ENCODE measurements at places on chromosomes 6 and 20.

DNA sequence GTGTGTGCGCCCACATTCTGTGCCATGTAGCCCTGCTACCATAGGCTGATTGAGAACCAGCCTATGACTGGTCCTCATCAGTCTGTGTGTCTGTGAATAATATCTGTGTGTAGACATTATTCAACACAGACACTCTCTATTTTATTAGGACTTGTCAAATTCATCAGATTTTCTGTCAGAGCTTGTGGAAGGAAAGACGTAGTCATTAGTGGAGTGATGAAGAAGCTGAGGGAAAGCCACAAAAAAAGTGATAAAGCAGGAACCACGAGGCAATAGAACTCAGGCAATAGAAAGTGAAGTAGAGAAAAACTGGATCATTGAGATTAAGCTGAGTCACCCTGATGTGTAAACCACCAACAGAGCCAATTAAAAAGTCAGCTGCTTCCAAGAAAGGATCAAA lies 122.2 kb upstream of the MARCKS start:
- DNase-seq = no peak

- DNase-seq = no peak
Measured at GRCh38 chr20:5410470-5410869, 93.7 kb upstream of the PROKR2 start.

GRCh38 chr20:25051386-25052155 lies 6.4 kb downstream of the ACSS1 start:
- peak; percentile 18 for DNase-seq

DNA sequence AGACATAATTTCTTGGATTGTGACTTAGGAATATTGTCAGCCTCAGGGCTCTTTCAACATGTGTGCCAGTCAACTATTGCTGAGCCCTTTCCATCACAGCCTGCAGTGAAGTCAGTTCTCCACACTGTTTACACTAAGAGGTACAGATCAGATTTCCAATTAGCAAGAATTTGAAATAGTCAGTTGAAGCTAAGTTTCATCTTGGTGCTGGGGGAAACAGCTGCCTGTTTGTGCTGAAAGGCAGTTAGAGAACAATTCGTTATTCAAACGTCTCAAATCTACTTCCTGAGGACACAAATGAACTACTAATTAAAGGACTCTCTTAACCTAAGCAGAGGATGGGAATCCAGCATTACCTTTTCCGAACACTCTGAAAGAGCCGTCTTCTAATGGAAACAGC lies 25.9 kb downstream of the ADGRF1 start:
- DNase-seq = no peak

- DNase-seq = no peak
Measured at GRCh38 chr20:32538526-32538939, 46.6 kb downstream of the NOL4L start.

DNA sequence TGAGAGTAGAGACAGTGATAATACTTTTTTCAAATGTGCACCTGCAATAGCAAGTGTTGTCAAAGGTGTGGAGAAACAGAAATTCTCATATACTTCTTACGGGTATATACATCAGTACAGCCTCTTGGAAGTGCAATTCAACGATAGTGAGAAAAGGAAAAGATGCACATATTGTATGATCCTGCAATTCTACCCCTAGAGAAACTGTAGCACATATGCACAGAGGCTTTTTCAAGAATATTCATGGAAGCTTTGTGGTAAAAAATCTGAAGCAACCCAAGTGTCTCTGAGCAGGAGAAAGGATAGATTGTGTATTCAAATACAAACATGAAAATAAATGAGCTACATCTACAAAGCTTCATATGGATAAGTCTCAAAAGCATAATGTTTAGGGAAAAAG lies 94.7 kb upstream of the PREP start:
- DNase-seq = no peak
